ENCODE measurements at places on chromosomes 7 and 10. TPM values are rescaled to one million over a fixed set of nuclear protein-coding genes. Genes with fewer than 3 reads are reported as not detected.

Gene KCND2
- 12.7 TPM for total RNA-seq

Gene TUBAL3
- total RNA-seq, result not detected

Gene CWF19L1
- 23.8 TPM for total RNA-seq

Gene SPDYE11
- total RNA-seq, result 0.22 TPM

Measured in progenitor cell of endocrine pancreas (in vitro differentiated cells).